B cell (primary cell): ENCODE measurements at places on chromosomes 7 and 10. TPM values are rescaled to one million over a fixed set of nuclear protein-coding genes. Genes with fewer than 3 reads are reported as not detected.

Gene ANKRD22
- total RNA-seq, result not detected in 2 replicates

Gene FAM24B
- 11.7 and 12.5 TPM in 2 replicates for total RNA-seq

Gene SLK
- total RNA-seq, result 22.6 and 24.5 TPM in 2 replicates

Gene SLC35G1
- 2.6 and 2.8 TPM in 2 replicates for total RNA-seq

Gene GPR141
- total RNA-seq, result not detected in 2 replicates

Gene INTS15
- 57.1 and 57.8 TPM in 2 replicates for total RNA-seq

Gene PAXIP1
- total RNA-seq, result 17.5 and 18.5 TPM in 2 replicates

Gene NXPH1
- not detected in 2 replicates for total RNA-seq

Gene ITIH5
- total RNA-seq, result not detected in 2 replicates

Gene CPED1
- 0.44 TPM in 1 of 2 replicates, not detected in the other for total RNA-seq

Gene FLNC
- not detected in 2 replicates for total RNA-seq
